GM04503 (cell line): ENCODE measurements at places on chromosomes 7 and 10.
A peak's percentile ranks its signal among the peaks of the same experiment; 100 is the strongest.

DNA sequence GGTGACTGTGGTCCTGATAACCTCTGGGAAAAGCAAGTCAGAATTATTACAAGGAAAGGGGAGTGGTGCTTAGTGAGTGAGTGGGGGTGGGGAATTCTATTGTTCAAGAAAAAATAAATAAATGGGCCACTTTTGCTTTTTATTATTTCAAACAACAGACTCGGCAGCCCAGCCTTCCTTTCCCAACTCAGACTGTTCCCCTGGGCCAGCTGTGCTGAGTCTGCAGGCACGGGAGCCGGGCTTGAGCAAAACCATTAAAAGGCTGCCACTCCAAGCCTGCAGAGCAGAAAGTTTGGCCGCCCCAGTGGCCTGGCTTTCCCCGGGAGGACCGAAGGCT is 90.0 kb downstream of the PLXNA4 start:
- DNase-seq: no peak

- no peak for DNase-seq
Measured at GRCh38 chr10:46548498-46549090, 7.9 kb downstream of the GPRIN2 start.

DNA sequence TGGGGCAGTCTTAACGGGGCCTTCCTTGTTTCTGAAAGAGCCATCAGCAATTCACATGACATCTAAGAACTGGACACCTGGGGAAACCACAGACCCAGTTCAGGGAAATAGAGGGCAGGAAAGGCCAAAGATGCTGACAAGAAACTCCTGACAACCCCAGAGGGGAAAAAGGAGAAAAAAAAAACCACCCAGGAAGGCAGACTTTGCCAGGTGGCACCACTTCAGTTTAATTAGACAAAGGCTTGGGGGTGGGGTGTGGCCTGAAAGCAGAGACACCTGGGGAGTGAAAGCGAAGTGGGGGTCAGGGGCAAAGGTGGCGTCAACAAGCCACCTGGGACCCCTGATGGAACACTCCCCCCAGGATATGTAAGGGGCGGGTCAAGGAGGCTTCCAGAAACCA is 53.6 kb downstream of the RAB11FIP2 start:
- DNase-seq: no peak

GRCh38 chr10:63573068-63573697 is 52.0 kb downstream of the REEP3 start:
- DNase-seq: no peak

GRCh38 chr7:30510124-30511075 is 5.8 kb upstream of the GGCT start:
- DNase-seq: no peak

DNA sequence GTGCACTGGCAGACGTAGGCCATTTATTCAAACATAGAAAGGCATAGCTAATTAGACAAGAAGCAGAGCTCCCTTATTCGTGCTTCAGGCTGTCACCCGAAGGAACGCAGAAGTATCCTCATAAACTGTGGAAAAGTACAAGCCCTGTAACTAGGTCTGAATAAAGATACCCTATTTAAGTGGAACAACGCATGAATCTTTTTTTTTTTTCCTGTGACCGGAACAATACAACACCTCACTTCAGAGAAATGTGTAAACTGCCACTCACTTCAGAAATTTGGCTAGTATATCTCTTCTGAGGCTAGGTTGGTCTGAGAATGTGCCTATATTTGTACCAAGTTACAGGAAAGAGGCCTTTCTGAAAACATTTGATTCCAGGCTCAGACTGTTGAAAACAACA is 8.0 kb upstream of the CSTF2T start:
- no peak for DNase-seq

DNA sequence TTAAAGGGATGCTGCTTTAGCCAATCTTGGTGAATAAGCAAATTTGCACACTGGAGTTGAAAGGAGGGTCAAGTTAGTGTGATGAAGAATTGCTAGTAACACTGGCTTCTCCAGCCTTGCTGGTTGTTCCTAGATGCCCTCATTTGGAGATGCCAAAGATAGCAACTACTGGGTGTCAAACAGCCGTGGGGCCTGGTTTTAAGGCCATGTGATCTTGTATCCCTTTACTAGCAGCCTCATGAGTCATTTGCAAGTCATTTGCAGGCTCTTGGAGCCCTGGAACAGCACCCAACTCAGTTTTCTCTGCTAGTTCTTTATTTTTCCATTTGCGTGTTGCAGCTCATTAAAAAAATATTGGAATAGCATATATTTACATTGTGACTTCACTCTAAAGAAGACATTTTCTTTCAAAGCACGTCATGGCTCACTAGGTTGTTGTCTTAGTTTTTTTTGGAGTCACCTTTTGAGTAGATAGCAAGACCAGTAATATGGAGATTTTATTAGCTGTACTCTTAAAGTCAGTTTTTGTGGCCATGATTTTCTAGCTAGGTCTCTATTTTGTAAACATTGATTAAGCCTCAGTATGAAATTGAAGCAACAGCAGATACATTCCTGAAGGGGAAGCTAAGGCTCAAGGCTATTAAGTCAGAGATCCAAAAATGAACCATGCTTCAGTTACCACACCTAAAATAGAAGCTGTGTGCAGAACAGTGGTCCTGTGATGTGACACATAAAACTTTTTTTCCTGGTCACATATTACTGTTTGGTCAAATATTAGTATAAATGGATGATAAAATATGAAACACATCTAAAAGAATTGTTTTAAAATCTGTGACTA is 1.3 kb downstream of the LSMEM1 start:
- DNase-seq: peak; percentile 87
